ENCODE measurements at places on chromosomes 1 and 21. TPM values are rescaled to one million over a fixed set of nuclear protein-coding genes. Genes with fewer than 3 reads are reported as not detected.

The KRTAP8-1 gene
- 6.9 TPM for total RNA-seq

- DNase-seq: no peak
- no peak overlapping the region for H3K27ac ChIP-seq
- no peaks in the 10 kb centered on the region for H3K4me1 ChIP-seq
- no peak overlapping the region for H3K4me3 ChIP-seq
- no peaks in the 10 kb centered on the region for H3K36me3 ChIP-seq
Observed at GRCh38 chr21:33169359-33169758, 60.4 kb upstream of the IFNAR2 start.

GRCh38 chr1:184051485-184052193 is at the start of gene TSEN15:
Gene TSEN15, plus strand, starts transcription at chr1:184051730. Its CDS starts 26 bp downstream, at chr1:184051756.
- peaks cover 29% of the 10 kb centered on the region for H3K4me1 ChIP-seq
- H3K36me3 ChIP-seq: no peaks in the 10 kb centered on the region
- peak within 1 kb of the TSS; percentile 89 for H3K4me3 ChIP-seq
- H3K27ac ChIP-seq: peak within 1 kb of the TSS; percentile 78

The OR2L3 gene
- not detected for total RNA-seq

GRCh38 chr1:114130213-114130612 is 23.5 kb downstream of the SYT6 start:
- no peaks in the 10 kb centered on the region for H3K27me3 ChIP-seq
- H3K36me3 ChIP-seq: no peaks in the 10 kb centered on the region
- DNase-seq: no peak
- no peak overlapping the region for H3K4me3 ChIP-seq
- no peak overlapping the region for H3K27ac ChIP-seq
- no peaks in the 10 kb centered on the region for H3K4me1 ChIP-seq

DNA sequence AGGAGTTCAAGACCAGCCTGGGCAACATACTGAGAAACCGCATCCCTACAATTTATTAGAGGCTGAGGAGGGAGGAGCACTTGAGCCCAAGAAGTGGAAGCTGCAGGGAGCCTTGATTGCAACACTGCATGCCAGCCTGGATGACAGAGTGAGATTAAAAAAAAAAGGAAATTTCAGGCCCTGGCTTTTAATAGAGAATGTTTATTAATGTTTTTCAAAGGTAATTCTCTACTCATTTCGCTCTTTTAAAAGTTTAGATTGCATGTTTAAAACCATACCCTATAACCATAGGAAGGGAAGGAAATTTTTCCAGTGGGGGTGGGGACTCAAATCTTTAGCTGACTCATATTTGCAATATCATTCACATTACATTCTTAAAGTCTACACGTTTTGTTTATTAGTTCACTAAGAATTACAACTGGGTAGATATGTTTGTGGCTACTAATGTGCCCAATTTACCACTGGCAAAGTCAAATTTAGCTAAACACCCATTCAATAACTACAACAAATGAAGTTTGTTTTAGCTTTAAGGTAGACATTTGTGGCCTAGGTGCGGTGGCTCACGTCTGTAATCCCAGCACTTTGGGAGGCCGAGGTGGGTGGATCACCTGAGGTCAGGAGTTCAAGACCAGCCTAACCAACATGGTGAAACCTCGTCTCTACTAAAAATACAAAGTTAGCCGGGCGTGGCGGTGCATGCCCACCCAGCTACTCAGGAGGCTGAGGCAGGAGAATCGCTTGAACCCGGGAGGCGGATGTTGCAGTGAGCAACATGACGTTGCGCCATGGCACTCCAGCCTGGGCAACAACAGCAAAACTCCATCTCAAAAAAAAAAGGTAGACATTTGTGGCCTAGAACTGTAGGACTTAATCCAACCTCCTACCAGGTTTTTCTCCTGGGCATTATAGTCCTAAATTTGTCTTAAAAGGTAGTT is 5.0 kb downstream of the KDM5B start:
- H3K36me3 ChIP-seq: peaks cover 3% of the 10 kb centered on the region
- no peak overlapping the region for H3K27ac ChIP-seq
- H3K4me1 ChIP-seq: peaks cover 32% of the 10 kb centered on the region
- no peaks in the 10 kb centered on the region for H3K27me3 ChIP-seq
- DNase-seq: no peak

DNA sequence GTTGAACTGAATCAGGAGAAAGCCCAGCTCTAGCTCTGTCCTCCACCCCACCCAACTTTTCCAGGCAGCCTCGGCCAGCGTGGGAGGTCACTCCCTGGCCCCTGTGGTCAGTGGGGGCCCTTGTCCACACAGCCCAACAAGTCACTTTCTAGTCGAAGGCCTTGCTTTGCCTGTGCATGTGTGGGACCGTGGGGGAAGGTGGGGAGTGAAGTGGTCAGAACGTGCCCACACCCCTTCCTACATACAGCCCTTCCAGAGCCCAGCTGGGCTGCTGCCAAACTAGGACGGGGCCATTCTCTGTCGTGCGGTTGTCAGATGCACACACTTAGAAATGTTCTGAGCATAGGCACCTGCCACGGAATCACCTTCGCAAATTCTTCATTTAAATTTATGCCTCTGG is 18.0 kb downstream of the FAAP20 start:
- H3K27me3 ChIP-seq: no peaks in the 10 kb centered on the region
- peaks cover 12% of the 10 kb centered on the region for H3K36me3 ChIP-seq
- no peak for DNase-seq
- H3K4me1 ChIP-seq: peaks cover 11% of the 10 kb centered on the region
- no peak overlapping the region for H3K27ac ChIP-seq

The EFCAB7 gene
- total RNA-seq: 8.4 TPM

DNA sequence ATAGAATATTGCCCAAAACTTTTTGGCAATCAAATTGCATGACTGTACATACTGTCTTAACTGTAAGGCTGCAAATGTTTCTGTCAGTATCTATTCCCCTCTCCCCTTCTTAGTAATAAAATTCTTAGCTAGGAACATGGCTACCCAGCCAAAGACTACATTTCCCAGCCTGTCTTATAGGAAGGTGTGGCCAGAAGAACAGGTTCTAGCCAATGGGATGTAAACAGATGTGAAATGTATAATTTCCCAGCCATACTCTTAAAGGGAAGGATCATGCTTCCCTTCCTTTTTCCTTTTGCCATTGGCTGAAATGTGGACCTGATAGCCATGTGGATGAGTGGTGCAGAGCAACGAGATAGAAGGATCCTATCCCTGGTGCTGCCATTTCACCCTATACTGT is 7.0 kb upstream of the HIVEP3 start:
- DNase-seq: no peak
- no peak overlapping the region for H3K4me3 ChIP-seq
- no peaks in the 10 kb centered on the region for H3K36me3 ChIP-seq
- no peak overlapping the region for H3K27ac ChIP-seq

The VAV3 gene
- total RNA-seq: 118 TPM

DNA sequence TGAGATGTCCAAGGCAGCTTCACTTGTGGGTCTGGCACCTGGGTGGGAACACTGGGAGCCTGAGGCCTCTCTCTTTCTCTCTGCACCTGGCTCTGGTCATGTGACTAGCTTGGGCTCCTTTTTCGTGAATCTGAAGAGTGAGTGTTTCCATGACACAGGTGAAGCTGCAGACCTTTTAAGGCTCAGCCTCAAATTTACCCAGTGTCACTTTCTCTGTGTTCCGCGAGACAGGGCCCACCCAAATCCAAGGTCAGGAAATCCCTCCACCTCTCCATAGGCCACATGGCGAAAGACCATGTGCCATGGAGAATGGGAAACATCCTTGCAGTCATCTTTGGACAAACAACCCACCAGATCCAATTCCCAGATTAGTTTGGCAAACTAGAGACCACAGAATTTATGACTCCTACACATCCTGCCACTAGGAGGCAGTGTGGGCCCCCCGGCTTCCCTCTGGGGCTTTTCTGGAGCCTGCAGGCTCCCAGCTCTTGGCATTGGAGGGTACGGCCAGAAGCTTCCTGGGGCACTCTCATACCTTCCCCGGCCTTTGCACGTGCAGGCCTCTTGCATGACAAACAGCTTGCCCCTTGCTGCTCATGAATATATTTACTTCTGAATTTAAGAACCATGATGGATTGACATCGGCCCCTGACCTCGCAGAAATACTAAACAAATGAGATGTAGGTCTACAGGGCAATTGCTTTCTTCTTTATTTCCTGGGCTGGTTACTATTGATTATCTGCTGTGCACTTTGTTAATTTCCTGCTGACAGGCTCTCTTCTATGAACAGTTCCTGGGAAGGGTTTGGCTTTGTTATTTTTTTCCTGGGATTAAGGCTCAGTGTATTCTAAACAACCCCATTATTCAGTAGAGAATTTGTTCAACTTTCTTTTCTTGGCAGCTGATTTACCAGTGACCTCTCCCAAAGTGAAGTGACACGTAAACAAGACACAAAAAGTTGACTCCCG is 180.7 kb downstream of the KAZN start:
- DNase-seq: no peak
- no peaks in the 10 kb centered on the region for H3K36me3 ChIP-seq
- H3K27me3 ChIP-seq: no peaks in the 10 kb centered on the region
- no peak overlapping the region for H3K27ac ChIP-seq
- H3K4me3 ChIP-seq: no peak overlapping the region
- H3K4me1 ChIP-seq: peaks cover 3% of the 10 kb centered on the region

DNA sequence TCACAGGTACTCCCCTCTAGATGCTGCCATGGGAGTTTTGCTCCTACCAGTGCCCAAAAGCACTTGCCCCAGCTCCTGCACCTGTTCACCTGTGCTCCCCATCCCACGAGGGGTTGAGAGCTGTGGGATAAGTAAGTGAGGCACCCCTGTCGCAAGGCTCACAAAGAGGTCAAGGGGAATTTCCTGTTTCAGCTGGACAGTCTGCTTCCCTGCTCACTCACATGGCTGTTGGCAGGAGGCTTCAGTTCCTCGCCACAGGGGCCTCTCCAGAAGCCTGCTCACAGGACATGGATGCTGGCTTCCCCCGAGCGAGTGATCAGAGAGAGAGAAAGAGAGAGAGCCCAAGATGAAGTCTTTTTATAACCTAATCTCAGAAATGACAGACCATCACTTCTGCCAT is 8.7 kb upstream of the NCMAP start:
- H3K27me3 ChIP-seq: peaks cover 10% of the 10 kb centered on the region
- H3K4me3 ChIP-seq: no peak overlapping the region
- H3K27ac ChIP-seq: no peak overlapping the region
- H3K36me3 ChIP-seq: no peaks in the 10 kb centered on the region

DNA sequence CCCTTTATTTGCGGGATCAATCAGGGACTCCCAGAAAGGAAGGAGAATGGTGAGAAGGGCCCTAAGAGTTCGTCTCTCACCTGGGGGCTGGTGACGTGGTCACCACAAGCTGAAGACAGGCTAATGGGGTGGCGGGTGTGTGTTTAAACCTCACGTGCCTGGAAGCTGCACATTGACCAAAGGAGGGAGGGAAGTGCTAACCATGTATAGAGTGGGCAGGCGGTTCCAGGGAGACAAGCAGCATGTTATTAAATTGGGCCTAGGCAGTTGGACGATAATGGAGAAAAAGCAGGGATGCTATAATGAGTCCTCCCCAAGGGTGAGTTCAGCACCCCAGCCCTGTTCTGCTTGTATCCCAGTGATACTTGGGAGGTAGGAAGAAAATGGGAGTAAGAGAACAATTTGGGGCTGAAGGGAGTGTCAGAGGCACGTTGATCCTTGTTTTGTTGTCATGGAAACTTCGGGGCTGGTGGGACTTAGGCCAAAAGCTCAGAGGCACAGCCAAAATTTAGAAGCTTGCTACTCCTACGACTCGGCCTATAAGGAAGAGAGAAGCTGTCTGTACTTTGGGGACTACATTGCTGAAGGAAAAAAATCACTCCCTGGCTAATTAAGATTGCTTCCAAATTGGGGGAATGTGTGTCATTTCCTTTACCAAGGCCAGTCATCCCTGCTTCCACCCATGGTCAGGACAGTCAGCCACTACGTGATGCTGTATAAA is 33.2 kb upstream of the EPHA8 start:
- DNase-seq: peak; percentile 42

DNA sequence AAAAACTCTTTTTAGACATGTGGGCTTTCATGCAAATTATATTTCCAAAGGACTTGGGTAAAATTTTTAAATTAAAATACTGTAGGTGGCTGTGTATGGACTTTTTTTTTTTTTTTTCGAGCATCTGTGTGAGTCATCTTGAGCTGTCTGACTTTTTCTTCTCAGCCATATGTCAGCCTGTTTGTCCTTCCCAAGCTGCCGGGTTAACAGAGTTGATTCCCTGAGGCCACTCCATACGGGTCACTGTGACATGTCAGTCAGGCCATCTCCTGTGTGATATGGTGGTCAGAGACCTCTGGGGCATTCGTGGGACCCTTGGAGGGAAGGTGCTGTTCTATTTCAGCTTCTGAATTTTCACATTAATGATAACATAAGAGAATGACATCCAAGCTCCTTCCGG is 148.3 kb downstream of the KCNJ6 start:
- peaks cover 11% of the 10 kb centered on the region for H3K4me1 ChIP-seq
- H3K36me3 ChIP-seq: no peaks in the 10 kb centered on the region
- no peaks in the 10 kb centered on the region for H3K27me3 ChIP-seq
- no peak for DNase-seq
- H3K4me3 ChIP-seq: no peak overlapping the region
- H3K27ac ChIP-seq: no peak overlapping the region

The NECAP2 gene
- total RNA-seq: 100 TPM

GRCh38 chr1:97350662-97351061 is 570.2 kb downstream of the DPYD start:
- no peak overlapping the region for H3K4me3 ChIP-seq
- H3K27me3 ChIP-seq: no peaks in the 10 kb centered on the region
- no peaks in the 10 kb centered on the region for H3K4me1 ChIP-seq
- H3K27ac ChIP-seq: no peak overlapping the region

The OR14A16 gene
- total RNA-seq: not detected

The OLIG2 gene
- total RNA-seq: not detected

GRCh38 chr21:38384675-38385426 is 113.4 kb downstream of the ERG start:
- H3K27me3 ChIP-seq: peaks cover 7% of the 10 kb centered on the region
- DNase-seq: no peak
- H3K4me3 ChIP-seq: no peak overlapping the region
- no peaks in the 10 kb centered on the region for H3K36me3 ChIP-seq

DNA sequence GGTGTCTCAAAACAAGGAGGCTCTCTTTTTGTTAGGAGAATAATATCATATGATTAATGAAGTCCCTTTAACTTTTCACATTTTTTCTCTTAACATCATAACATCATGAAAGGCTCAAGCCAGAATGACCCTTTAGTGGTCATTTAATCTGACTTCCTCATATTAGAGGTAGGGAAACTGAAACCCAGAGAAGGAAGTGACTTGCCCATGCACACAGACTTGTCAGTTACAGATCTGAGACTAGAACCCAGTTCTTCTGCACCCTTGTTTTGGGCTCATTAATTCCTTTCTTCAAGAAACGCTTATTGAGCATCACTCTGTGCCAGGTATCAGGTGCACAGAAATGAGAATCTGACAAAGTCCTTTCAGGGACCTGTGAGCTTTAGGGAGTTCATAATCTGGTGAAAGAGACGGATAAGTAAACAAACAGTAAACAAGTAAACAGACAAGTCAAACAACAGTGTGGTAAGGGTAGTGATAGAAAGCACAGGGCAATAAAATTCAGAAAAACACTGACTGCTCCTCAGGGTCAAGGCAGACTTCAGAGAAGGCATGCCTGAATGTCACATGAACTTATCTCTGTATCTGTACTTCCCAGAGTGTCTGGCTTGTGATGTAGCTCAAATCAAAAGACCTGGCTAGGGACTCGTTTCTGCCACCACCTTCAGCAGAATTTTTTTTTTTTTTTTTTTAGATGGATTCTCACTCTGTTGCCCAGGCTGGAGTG is 38.3 kb upstream of the OSBPL9 start:
- no peak overlapping the region for H3K27ac ChIP-seq
- H3K4me3 ChIP-seq: no peak overlapping the region
- H3K4me1 ChIP-seq: peaks cover 6% of the 10 kb centered on the region
- no peak for DNase-seq
- no peaks in the 10 kb centered on the region for H3K27me3 ChIP-seq
